ENCODE measurements at places on chromosomes 2 and 18.

DNA sequence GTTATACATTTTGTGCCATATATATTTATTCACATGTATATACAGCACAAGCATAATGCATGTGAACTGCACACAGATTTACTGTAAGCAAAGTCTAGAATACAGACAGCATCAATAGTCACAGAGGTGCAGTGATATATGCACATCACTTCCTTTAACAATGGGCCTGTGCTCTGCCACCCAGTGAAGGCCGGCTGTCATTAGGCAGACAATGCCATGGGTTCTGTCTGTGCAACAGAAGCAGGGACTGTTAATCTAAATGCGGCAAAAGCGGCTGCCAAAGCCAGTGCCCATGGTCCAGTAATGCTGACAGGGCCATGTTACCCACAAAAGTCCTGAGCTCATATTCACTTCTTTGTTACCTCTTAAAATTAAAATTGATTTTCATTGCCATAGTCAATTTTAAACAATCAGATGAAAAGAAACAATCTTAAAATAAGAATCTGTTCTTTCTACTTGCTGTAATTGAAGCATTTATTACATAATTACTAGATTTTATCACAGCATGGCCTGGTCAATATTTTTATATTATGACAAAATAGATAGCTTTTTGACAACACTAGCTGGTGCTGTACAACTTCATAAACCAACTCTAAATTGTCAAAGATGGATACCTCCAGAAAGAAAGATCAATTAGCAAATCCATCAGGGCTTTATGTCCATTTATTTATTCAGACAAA, 232.0 kb downstream of the STK39 start:
- no peak for DNase-seq

GRCh38 chr2:163570391-163570790, 165.4 kb downstream of the FIGN start:
- DNase-seq = no peak

GRCh38 chr2:183126635-183127034, 2.4 kb downstream of the NUP35 start:
- no peak for DNase-seq

DNA sequence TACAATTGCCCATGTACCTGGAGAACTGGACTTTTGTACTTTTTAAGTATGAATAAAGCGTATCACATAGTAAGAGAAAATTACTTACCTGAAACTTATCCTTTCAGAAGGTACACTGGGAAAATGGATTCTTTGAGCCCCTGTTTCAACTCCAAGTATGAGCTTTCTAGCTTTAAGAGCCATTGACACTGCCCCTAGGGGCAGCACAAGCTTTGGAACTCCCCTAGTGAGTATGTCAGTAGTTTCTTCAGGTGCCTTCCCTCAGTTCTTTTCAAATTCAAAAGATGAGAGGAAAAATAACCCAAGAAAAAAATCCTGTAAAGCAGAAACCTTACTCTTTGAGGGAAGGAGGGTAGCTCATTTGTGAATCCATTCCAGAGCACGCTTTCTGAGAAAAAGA, 124.1 kb downstream of the MEMO1 start:
- no peak for DNase-seq

GRCh38 chr2:235737396-235737795, 243.6 kb downstream of the AGAP1 start:
- DNase-seq = no peak

GRCh38 chr2:227653419-227653818, 13.2 kb upstream of the SCYGR5 start:
- no peak for DNase-seq

All from stimulated activated CD4-positive, alpha-beta T cell treated with anti-CD3 and anti-CD28 coated beads, Interleukin-1b, Interleukin-23, amount 100 ng/mL, for 1 hour (primary cell).